ENCODE measurements at places on chromosomes 16 and 17.

DNA sequence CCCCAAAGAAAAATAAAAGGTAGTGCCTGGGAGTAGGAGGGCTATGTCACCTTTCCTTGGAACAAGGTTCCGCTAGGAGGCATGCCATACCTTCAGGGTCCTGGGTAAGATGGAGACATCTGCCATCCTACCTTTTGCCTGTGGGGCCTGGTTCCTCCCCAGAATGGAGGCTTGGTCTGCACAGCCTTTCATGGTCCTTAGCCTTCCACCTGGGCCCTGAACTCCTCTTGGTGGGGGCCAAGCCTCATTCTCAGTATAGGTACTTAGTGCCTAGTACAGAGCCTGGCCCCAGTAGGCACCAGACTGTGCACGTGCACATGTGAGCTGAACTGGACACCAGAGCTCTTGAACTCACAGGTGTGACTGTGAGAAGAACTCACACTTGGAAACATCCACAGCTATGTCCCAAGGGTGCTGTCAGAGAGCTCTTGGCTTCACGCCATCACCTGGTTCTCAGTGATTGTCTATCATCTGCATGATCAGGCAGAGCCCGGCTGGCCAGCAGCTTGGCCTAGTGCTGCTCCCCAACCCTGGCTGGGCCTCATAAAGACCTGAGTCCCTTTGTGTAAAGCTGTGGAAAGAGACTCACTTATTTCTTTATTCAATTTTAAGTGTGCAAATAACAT, 143.2 kb downstream of the SOCS1 start:
- no peak for DNase-seq

DNA sequence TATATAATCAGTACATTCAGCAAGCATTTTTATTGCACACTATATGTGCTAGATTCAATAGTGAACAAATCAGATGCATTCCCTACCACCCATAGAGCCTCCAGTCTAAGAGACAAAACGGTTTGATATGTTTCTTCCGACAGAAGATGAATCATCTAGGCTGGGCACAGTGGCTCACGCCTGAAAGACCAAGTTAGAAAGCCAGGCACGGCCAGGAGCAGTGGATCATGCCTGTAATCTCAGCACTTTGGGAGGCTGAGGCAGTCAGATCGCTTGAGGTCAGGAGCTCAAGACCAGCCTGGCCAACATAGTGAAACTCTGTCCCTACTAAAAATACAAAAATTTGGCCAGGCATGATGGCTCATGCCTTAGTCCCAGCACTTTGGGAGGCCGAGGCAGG, 18.3 kb upstream of the COPRS start:
- no peak for DNase-seq

GRCh38 chr17:46783031-46783593, 35.4 kb downstream of the WNT3 start:
- no peak for DNase-seq

DNA sequence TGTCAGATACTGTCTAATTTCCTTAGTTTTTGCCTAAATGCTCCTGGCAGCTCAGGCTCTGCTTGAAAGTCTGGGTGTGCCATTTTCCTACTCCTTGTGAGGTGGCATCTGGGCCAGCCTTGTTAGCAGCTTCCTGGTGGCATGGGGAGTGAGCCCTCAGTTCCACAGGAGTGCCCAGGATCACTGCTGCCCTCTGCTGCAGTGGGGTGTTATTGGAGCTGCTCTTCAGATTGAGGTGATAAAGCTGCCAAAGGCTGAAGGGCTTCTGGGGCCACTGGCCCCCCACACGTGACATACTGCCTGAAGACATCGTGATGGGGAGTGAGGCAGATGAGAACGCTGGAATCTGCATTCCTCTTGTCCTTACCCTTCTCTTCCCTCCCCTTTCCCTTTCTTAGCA, 27.4 kb downstream of the CEP95 start:
- DNase-seq, result no peak

DNA sequence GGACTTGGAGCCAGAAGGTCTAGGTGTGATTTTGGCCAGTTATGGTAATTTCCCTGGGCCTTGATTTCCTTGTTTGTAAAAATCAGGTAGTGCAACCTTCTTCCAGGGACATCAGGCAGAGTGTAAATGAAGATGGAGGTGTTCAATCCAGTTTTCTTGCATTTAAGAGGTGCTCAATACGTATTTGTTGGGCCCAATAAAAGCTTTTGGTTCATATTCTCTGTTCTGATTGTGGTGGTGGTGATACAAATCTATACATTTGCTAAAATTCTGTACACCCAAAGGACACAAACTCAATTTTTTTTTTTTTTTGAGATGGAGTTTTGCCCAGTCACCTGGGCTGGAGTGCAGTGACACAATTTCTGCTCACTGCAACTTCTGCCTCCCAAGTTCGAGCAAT, 6.0 kb downstream of the CD79B start:
- no peak for DNase-seq

DNA sequence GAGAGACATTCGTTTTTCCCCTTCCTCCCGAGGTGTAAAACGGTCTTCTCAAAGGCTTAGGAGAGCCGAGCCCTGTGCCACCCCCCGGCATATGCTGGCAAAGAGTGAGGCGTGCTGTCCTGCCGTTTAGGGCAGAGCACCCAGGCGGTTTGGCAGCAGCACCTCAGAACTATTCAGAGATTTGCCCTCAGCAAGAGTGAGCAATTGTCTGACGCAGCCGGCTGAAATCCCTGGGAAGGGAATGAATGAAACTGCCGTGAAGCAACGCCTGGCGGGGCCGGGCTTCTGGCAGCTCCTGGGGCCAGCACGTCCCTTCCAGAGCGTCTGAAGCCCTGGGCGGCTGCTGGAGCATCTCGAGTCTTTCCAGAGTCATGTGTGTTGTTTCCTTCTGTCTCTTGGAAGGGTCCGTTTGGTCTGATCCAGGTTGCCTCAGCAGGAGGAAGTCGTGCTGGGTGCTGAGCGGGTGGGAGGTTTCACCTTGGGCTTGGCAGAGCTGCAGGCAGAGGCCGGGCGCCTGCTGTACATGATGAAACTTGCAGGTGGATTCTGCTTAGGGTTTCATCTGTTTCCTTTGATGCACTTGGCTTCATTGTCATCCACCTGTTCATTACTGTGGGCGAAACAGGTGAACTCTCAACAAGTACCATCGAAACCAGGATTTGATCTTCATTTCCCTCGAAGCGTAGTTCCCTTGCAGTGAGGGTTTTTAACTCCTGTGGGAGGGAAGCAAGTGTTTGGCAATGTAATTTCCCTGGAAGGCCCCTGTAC, 35.4 kb downstream of the TBCD start:
- no peak for DNase-seq

GRCh38 chr17:79026376-79027273, 2.7 kb downstream of the C1QTNF1 start:
- no peak for DNase-seq

DNA sequence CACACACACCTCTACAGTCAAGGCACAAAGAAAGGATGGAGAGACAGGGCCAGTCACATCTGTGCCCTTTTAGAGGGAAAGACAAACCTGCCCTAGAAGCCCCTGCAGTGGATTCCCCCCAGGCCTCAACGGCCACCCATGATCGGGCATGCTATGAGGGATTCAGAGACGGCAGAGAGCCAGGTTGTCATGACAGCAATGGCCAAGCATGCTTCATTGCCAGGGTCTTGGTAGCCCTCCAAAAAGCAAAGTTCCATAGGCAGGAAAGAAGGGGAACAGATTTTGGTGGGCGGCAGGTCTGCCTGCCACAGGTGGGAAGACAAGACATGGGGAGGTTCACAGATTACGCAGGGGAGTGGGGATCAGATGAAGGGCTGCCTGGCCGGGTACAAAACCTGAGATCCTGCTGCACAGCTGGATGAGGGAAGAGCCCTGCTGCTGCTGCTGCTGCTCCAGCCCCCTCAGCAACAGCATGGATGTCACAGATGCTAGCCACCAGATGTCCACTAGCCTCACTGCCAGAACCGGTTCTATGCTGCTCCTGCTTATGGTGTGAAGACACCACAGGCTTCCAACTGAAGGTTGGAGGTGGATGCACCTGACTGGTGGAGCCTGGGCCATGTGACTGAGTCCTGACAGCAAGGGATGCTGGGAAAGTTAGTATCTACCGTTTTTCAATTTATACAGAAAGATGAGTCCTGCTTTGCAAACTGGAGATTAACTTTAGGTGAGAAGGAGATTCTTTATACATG, 17.8 kb downstream of the ACTG1 start:
- DNase-seq, result no peak

DNA sequence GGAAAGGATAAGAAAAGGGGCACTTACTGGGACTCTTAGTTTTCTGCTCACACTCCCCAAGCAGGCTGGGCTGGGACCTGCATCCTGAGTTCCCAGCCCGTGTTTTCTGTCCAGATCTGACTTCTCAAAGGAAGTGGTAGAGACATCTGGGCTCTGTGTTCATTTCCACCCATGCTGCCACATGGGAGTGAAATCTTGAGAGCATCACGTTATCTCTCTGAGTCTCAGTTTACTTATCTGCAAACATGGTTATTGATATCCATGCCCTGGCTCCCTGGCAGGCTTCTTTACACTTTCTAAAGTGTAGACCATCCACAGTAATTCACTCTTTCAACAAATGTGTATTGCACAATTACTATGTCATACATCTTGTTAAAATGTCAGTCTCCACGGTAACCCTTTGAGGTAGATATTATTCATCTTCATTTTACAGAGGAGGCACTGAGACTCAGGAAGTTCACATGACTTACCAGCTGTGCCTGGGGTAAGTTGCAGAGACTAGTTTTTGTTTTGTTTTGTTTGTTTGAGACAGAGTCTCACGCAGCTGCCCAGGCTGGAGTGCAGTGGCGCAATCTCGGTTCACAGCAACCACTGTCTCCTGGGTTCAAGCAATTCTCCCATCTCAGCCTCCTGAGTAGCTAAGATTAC, 3.4 kb downstream of the ZNF688 start:
- peak; percentile 46 for DNase-seq

DNA sequence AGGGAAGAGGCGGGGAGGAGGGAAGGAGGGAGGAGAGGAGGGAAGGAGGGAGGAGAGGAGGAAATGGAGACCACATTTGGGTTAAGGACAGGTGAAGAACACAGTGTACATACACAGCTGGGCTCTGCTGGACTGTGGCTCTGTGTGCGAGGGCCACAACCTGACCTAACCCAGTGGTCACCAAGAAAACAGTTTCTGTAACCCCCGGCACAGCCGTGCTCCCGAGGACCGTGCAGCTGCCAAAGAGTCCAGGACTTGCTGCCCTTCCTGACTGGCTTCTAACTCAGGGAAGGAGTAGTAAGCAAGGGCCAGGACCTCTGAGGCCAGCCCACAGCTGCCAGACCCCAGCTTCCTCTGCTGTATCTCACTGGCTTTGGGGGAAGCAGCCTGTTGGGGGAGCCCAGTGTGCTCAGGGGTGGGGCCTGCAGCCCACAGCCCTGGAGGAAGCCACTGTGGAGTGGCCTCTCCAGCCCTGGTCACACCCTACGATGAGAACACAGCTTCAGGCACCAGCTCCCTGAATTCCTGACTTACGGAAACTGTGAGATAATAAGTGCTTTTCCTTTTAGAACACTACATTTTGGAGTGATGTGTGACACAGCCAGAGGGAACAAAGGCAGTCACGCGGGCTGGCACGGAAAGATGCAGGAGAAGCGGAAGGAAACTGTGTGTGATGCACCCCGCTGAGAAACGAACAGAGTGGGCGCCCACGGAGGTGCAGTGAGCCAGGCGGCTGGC, 32.3 kb downstream of the SLC7A5 start:
- no peak for DNase-seq

DNA sequence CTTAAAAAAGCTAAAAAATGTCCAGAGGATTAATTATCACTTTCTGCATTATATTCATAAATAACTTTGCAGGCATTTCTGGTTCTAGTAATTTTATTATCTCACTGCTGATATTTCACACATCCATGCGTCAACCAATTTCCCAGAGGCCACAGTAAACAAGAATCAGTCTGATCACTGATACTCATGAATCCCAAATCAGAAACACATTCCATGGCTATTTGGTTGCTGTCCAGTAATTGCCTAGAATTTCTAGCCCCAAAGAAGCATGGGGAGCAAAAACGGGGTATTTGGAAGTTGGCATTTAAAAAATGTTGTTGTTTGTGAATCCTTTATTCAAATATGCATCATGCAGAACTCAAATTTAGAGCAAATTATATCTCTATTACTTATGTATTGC, 244.8 kb downstream of the CDH8 start:
- no peak for DNase-seq

DNA sequence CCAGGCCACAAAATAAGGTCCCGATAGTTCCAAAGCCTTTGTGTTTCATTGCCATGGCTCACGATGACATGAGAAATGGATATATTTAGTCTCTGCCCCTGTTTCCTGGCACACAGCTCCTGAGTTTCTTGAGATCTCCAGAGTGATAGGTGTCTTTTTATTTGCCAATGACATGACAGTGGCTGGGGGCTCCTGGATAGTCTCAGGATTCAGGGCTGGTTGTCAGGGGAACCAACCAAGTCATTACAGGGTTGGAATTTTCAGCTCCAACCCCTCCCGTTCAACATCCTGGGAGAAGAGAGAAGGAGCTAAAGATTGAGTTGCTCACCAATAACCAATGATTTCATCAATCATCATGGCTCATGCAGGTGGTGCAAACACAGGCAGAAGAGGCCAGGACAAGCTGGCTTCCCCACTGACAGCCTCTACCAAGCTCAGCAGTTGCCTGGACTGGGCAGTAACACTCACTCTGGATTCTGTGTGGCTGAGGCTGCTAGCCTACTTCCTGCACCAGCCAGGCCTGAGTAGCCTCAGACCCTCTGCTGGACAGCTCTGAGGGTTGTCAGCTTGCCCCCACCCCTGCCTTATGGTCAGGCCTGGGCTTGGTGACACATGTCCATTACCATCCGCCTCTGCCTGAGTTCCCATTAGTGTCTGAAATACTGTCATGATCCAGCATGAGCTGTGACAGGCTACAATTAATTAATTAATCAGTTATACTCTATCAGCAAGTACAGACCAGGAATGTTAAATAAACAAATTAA, 534.4 kb upstream of the CDH5 start:
- no peak for DNase-seq

- DNase-seq, result peak; percentile 42
These were observed 110.8 kb downstream of the C16orf78 start for GRCh38 chr16:49484451-49484849.

DNA sequence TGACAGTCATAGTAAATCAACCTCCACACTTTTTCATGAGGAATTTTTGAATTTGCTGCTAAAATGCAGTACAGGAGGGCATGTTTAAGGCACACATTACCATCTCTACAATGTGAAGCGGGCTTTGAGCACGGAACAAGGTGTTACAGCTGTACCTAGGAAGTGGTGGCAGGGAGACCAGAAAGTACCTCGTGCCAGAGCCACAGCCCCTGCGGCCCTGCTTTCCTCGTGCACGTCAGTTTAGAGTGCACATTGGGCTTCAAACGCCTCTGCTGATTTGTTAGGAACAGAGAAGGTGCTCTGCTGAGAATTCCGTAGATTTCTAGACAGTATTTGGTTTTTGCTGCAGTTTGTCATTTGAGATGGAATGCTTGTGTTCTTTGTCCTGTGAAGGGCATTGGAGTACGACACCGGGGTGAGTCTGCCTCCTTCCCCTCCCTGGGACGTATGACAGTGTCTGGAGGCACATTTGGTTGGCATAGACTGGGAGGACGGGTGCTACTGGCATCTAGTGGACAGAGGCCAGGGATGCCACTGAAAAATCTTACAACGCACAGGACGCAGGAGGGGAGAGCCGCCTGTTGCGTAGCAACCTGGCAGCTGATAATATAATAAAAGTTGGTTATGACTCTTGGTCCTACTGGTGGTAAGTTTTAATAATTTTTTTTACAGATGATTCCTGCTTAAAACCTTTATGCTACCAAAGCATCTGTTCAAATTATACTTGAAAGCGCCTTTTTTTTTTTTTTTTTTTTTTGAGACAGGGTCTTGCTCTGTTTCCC, 9.1 kb downstream of the FOXK2 start:
- DNase-seq, result no peak

GRCh38 chr17:4870855-4871254, 28.5 kb upstream of the C17orf107 start:
- DNase-seq, result no peak
